ENCODE measurements at places on chromosomes 13 and 19.

DNA sequence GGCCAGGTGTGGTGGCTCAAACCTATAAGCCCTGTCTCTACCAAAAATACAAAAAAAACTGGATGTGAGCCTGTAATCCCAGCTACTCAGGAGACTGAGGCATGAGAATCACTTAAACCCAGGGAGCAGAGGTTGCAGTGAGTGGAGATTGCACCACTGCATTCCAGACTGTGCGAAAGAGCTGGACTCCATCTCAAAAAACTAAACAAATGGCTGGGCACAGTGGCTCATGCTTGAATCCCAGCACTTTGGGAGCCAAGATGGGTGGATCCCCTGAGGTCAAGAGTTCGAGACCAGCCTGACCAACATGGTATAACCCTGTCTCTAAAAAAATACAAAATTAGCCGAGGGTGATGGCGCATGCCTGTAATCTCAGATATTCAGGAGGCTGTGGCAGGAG, 34.9 kb upstream of the ZNF83 start:
- DNase-seq = no peak

DNA sequence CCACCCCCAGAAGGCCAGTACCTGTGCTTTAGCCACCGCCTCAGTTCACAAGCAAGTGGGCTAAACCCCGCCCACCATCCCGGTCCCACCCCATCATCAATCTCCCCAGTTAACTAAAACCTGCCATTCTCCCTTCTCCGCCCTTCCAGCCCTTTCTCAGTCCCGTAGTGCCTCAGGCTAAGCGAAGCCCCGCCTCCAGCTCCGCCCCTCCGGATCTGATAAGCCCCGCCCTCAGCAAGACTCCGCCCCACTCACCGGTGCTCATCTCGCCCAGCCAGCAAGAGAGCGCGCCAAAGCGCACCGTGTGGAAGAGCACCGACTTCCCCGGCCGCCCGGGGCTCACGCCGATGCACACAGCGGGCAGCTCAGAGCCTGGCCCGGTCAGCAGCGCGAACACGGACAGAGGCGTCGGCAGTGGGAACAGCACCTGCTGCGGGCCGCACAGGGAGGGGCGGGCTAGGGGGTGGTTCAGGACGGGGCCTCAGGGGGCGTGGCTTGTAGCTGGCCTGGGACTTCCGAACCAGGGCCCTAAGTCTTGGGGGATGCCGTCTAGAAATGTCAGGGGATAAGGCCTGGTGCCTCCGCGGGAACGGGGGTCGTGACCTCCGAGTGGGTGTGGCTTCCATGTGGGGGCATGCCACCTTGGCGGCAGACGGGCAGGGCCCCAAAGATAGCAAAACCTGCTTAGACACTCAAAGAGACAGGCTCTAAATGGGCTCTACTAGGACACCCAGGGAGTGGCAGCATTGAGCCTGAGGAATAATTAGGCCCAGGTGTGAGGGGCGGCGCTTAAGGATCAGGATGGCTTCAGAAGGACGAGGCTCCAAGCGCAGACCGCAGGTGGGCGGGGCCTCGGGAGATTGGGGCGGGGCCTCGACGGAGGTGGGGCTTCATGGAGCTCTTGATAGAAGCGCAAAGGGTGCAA, 21.4 kb downstream of the MAP4K1 start:
- DNase-seq = peak; percentile 26

DNA sequence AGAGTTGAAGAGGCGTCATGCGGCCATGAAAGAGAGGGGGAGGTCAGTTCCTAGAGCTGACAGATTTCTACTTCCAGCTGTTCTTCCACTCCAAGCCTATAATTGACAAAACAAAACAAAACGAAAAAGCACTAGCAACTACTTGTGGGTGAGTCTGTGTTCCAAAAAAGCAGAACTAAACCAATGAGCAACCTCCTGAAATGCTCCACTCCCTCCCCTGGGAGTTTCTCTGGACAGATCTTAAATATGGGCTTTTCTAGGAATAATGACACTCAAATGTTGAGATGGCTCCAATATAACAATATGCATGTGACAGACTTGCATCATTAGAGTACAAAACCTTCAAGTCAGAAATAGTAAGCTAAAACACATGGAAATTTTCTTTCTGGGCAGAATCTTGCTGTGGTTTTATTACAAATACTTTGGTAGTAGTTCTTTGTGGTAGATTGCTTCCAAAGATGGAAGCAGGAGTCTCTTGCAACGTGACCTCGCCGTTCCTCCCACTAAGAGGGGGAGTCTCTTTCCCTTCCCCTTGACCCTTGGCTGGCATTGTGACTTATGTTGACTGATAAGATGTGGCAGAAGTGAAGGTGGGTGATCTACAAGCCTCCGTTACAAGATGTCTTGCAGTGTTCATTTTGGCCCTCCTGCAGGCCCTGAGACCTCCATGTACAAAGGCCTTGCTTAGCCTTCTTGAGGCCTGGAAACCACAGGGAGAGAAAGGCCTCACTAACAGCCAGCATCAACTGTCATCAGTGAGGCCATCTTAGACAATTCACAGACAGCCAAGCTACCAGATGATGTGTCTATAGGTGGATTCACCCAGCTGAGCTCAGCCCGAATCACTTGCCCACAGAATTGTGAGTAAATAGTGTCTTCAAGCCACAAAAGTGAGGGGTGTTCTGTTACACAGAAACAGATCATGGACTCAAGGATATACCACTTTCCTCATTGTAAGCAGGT, 173.1 kb upstream of the RFC3 start:
- no peak for DNase-seq

GRCh38 chr19:30049846-30050667, 108.0 kb downstream of the URI1 start:
- no peak for DNase-seq

DNA sequence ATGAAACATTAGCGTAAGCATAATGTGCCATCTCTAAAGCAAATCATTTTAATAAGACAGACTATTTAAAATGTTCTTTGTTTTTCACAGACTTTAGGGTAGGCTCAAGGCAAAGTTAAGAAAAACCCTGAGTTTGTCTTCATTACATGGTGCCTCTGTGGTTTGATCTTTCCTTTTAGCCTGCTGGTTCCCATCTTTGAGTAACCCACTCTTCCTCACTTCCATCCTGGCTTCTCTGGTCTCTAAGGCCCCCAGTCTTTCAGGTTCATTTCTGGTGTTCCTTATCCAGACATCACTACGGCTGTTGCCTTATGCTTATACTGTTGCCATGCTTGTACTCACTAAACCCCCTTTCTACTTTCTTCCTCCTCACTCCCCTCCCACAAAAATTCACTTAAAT, 38.4 kb downstream of the DACH1 start:
- no peak for DNase-seq

- no peak for DNase-seq
These were observed 186.7 kb downstream of the STK24 start for GRCh38 chr13:98390086-98390715.

DNA sequence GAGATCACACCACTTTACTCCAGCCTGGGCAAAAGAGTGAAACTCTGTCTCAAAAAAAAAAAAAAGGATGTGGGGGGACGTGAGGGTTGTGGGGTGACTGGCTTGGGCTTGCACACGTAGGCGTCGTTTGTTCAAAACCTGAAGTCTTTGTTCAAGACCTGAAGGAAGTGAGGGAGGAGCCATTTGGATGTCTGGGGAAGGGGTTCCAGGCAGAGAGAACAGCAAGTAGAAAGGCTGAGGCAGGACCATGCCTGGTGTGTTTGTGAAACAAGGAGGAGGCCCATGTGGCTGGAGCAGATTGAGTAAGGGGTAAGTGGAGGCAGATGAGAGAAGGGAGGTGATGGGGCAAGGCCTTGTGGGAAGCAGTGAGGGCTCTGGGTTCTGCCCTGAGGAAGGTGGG, 27.8 kb downstream of the PIN1 start:
- DNase-seq = no peak

GRCh38 chr19:19171821-19172532, 1.9 kb upstream of the MEF2B start:
- no peak for DNase-seq

DNA sequence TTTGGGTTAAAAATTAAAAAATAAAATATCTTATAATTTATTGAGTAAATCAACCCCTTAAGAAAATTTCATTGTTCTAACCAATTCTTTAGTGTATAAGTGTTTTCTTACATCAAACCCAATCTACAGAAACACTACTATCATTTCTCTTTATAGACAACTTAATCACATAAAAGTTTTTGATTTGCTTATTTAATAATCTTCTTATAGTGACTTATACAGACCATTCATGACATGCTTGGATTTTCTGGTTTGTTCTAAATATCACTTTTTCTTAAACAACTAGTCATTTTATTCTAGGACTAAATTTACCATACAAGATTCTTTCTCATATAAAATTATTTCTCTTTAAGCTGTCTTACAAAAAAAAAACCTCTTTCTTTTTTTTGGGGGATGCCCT, 27.3 kb upstream of the ZSCAN5A start:
- no peak for DNase-seq

DNA sequence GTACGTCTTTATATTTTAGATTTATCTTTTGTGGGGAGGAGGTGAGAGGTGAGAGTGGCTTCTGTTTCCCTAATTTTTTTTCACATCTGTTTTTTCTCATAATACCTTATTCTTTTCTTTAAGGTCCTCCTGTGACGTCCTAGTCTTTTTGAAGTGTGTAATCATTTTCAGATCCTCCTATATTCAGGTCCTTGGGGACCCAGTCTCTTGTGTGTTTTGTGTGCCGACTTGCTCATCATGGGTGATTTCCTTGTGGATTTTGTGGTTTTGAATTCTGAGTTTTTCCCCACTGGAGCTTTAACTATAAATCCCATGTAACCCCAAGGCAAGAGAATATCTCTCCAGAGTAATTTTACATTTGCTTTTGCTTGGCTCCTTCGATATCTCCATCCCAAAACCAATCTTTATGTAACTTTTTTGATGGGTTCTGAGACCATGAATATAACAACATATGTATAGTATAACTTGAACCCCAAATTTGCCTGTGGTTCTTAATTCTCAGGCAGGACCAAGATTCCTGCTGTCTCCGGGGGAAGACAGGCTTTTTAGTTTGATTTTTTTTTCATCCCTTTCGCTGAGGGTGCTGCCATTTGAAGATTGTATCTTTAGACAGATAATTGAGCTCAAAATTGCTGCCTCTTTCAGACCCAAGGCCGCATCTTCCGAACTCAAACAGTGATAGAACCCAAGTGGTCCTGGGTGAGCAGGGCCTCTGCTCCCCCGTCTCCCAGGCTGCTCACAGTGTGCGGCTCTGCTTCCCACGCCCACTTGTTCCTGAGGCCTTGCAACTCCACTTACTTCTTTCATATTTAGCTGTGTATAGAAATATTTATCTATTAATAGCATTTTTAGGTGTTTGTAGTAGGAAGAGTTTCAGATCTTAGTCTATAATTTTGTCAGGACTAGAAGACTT, 59.1 kb upstream of the GPR183 start:
- no peak for DNase-seq

DNA sequence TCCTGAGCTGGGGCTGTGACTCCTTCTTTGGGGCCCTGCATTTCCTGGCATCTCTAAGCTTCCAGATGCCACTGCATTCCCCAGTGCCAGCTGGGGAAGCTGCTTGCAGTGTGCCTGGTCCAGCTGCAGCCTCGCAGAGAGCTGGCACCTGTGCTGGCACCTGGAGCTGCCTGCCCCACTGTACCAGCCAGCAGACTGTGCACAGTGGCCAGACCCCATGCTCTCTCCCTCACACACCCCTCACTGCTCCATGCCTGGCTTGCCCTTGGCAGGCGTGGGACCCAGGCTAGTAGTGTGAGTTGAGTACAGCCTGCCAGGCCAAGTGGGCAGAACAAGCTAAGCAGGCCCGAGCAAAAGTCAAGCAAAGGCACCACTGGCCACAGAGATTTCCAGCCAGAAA, 327.5 kb downstream of the NDFIP2 start:
- no peak for DNase-seq

- DNase-seq = no peak
These were observed 393.8 kb downstream of the PCDH20 start for GRCh38 chr13:61021838-61022237.
